ENCODE measurements at places on chromosomes 4 and X. TPM values are rescaled to one million over a fixed set of nuclear protein-coding genes. Genes with fewer than 3 reads are reported as not detected.

CCDC110 gene
- total RNA-seq = 3.6 TPM

GYPB gene
- total RNA-seq = not detected

TEX13D gene
- total RNA-seq = not detected

CT47B1 gene
- not detected for total RNA-seq

SPATA4 gene
- total RNA-seq = not detected

TSPAN7 gene
- total RNA-seq = 66.1 TPM

- no peaks in the 10 kb centered on the region for H3K4me1 ChIP-seq
- no peak for DNase-seq
- no peaks in the 10 kb centered on the region for H3K27me3 ChIP-seq
- H3K36me3 ChIP-seq = no peaks in the 10 kb centered on the region
- H3K27ac ChIP-seq = no peak overlapping the region
These were observed 831.5 kb downstream of the STIM2 start for GRCh38 chr4:27692158-27692557.
